Stimulated activated CD8-positive, alpha-beta memory T cell treated with anti-CD3 and anti-CD28 coated beads, Interleukin-15, amount 100 ng/mL, for 4 hours (primary cell): ENCODE measurements at places on chromosomes 7 and 10.
A peak's percentile ranks its signal among the peaks of the same experiment; 100 is the strongest.

DNA sequence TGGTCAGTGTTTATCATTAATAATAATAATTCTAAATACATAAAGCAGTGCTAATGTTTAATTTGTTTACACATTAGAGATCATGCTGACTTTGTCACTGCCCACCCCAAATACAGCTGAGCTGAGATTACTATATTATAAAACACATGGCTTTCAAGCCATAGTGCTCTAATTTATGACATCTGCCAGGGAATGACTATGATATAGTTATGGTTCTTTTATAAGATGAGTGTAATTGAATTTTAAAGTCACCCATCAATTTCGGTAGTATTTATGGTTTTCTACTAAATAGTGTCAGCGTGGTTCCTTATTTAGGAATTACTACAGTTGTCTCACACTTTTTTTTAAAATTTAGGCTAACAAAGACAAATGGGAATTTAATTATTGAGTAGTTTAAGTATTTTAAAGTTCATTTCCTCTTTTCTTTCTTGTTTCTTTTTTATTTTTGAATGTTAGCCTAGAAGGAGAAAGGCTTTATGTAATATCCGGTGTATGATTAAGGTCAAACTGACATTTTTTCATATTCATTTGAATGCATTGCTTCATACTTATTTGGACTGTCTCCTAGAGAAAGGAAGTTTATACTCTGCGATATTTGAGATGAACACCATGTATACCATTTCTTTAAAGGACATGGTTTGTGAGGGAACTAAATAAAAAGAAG lies 3.9 kb downstream of the CDK14 start:
- DNase-seq: no peak

DNA sequence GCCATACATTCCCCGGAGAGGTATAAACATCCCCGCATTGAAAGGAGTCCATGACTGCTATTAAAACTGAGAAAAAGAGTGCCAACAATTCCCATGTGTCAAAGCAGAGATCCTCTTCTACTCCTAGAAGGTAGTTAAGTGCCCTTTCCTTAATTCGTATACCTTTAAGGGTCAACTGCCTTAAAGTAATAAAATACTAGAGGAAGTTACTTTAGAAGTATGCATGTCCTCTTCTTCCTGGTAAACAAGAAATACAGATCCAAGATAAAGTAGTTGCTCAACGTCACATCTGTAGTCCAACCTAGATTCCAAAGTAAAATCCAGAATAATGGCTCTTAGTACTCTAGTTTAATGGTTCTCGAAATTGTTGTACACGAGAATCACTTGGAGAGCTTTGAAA lies 1.5 kb upstream of the TSPAN12 start:
- DNase-seq: no peak

DNA sequence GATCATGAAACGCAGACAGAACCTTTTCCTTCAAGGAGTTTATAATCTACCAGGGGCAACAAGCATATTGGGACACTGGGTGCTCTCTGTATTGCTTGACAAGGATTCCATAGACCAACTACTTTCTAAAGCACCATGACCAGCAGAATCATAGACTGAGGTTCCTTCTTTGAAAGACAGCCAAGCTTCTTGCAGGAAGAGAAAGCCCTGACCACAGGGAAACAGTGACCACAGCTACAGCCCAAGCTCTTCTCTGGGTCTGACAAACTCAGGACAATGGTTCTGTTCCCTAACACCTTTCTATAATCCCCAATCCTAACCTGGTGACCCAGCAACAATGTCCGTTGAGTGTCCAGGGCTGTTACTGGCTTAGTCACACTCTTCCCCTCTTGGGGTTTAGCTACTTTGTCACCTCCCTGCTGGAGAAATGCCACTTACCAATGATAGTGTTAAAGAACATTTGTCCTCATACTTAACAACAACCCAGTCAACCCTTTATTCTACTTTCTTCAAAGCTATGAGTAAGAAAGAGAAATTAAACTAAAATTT lies 155.7 kb downstream of the JAZF1 start:
- no peak for DNase-seq

- DNase-seq: no peak
Observed at GRCh38 chr7:158535079-158535478, 52.5 kb downstream of the PTPRN2 start.

- no peak for DNase-seq
Observed at GRCh38 chr7:93016681-93017381, 100.9 kb downstream of the SAMD9 start.

- DNase-seq: no peak
Observed at GRCh38 chr10:95304463-95304862, 13.7 kb upstream of the PDLIM1 start.

GRCh38 chr10:43846187-43846680 lies 197.6 kb upstream of the ZNF32 start:
- no peak for DNase-seq

DNA sequence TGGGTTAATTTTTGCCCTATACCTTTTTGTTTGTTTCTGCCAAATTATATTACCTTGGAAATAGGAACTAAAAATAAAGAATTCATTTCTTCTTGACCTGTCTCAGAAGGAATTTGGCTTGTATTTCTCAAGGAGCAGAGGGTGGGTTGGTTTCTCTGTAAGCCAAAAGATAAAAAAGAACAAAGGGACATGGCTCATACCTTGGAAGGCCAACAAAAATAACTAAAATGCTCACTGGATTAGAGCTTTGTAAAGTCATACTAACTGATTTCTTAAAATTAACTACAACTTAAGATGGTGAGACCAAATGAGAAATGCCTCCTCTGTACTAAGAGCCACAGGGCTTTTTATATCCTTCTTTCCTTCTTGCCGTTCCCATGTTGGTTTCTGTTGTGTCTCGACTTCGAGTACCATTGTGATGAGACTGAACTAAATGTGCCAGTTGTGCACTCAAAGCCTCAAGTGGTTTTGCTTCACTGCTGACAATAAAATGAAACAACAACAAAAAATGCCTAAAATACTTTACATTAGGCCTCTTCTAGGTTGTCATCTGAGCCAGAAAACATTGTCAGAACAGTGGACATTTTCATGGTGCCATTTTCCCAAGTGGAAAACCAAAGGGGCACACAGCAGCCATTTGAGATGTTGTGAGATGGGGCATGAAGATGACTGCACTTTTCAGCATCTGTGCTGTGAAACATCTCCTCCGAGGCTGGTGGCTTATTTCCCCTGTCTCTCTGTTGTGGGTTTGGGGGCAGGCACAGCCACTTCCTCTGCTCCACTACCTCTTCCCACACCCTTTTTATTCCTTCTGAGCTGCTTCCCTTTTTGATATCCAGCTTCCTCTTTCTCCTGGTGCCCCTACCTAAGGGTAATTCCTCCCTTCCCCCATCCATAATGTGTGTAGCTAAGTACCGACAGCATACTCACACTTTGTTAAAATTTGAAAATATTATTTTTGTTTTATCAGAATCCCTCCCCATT lies 51.8 kb upstream of the AGR3 start:
- DNase-seq: no peak

DNA sequence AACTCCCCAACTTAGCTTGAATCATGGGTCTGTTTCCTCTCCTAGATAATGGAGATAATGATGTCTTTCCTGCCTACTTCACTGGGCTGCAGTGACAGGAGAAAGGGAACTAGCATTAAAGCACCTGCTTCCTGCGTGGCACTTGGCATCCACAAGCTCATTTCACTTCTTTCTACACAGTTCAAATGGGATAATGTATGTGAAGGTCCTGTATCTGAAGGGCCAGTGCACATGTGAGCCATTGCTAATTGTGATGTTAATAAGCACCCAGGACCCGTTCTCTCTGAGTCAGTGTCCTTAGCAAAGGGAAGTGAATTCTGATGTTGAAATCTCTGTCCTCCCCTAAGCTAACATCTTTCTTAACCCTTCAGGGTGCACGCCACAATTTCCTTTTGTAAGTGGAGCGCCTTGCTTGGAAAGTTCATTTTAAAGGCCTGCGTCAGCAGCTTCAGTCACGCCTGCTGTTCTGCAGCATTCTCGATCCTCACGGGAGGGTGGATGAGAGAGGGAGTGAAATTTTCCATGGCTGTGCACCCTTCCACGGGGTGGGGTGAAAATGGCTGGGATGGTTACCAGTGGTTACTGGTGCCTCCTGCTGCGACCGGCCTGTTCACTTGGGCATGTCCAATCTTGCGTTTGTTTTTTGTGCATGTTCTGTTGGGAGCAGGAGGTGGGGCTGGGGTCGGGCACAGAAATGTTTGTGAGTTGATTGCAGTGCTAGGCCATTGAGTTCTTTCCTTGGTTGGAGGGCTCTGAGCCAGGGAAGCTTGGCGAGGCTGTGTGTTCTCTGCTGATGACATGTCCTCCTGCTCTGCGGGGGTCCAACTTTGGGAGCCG lies 59.2 kb downstream of the HK1 start:
- no peak for DNase-seq

DNA sequence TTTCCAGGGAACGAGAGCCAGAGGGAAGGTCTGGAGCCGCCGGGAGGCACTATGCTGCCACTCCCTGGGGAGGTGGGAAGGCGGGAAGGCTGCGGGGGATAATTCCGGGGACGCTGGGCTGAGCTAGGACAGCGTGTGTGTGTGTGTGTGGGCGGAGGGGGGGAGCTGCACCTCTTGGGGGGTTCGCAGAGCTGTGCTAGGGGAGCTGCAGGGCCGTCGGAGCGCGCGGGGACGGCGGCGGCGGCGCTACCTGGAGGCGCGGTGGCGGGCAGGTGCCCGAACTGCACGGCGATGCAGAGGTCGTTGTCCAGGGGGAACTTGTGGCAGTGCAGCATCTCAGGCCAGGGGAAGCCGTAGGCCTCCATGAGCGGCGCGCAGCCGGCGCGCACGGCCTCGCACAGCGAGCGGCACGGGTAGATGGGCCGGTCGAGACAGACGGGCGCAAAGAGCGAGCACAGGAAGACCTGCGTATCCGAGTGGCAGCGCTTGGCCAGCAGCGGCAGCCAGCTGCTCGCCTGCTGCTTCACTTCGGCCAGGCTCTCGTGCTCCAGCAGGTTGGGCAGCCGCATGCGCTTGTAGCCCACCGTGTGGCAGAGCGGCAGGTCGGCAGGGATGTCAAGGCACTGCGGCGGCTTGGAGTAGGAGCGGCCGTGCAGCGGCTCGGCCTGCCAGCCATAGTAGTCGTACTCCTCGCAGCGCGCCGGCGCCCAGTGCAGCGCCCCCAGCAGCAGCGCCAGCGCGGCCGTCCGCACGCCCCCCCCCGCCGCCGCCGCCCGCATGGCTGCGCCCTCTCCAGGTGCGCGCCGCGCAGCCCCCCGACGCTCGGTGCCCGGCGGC lies 526 bp downstream of the SFRP5 start:
- DNase-seq: no peak

DNA sequence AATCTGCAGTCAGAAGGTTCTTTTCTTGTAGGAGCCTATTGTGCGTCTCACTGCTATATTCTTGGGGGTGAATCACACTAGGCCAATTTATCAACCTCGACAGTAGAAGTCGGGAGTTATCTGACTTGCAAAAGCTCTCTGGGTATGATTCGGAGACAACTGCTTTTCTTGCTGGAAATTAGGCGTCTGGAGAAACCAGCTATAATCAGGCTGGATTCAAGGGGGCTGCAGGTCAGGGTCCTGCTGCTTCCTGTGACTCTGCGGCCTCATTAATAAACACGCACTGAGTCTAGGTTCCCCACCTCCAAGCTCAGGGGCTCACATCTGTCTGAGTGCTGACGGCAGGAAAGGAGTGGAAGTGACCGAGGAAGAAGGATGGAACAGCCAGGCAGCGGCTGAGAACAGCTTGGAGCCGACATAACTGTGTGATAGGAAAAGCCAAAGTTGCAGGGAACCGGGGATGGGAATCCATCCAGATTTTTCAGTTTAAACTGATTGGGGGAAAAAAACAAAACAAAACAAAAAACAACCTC lies 184.6 kb downstream of the FANK1 start:
- DNase-seq: no peak

DNA sequence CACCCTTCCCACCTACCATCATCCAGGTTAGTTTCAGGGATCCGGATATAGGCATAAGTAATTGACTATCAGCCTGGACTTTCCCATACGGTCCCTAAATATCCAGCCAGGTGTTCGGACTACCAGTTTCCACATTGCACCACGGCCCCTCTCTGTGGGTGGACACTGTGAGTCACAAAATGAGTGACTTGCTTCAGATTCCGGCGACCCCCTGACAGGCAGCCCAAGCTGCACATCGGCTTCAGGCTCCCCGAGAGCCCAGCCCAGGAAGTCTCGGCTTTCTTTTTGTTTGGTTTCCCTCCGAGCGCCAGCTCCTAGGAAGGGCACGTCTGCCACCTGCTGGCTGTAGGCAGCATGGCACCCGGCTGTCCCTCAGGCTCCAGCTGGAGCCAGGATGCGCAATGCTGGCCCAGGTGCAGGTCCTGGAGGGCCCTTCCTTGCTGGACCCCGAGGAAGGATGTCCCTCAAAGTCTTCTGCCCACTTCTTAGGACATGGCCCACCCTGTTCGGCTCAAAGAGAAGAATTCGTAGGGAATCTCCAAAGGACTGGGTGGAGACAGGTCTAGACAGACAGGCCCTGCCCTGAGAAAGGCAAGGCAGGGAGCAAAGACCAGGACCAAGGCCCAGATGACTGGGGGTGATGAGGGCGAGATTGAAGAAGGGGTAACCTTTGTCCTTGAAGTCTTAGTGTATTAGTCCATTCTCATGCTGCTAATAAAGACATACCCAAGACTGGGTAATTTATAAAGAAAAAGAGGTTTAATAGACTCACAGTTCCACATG lies 10.6 kb downstream of the HABP2 start:
- DNase-seq: peak; percentile 14

DNA sequence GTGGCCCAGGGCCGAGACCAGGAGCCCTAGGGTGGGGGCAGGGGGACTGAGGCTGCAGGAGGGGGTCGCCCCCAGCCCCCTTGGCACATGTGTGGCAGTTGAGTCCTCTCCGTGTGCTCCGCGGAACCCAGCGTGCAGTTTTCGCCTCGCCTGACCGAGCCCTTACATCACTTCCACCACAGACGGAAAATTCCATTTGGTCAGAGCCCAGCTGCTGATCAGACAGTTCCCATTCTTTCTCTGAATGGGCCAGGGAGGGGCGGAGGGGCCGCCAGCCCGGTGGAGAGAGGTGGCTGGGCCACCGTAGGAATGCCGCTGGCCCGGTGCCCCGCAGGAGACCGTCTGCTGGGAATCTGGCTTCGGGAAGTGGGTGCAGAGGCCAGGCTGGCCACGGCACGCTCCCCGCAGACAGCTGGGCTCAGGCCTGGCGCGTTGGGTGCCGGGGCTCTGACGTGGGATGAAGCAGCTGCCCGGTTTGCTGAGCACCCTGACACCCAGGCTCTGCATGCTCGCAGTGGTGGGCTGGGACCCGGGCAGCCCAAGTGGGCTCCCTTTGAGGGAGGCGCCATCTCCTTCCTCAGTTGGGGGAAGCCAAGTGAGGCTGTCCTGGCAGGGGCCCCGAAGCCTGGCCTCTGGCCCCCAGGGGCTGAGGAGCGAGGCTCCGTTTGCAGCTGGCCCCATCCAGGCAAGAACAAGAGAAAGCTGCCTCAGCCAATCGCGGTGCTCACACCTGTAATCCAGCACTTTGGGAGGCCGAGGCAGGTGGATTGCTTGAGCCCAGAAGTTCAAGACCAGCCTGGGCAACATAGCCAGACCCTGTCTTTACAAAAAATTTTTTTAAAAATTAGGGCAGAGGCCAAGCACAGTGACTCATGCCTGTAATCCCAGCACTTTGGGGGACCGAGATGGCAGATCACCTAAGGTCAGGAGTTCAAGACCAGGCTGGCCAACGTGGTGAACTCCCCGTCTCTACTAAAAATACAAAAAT lies 9.9 kb downstream of the TTYH3 start:
- no peak for DNase-seq

- no peak for DNase-seq
Observed at GRCh38 chr10:121076776-121077715, 225.9 kb downstream of the WDR11 start.
